ENCODE measurements at places on chromosomes 4 and X.

DNA sequence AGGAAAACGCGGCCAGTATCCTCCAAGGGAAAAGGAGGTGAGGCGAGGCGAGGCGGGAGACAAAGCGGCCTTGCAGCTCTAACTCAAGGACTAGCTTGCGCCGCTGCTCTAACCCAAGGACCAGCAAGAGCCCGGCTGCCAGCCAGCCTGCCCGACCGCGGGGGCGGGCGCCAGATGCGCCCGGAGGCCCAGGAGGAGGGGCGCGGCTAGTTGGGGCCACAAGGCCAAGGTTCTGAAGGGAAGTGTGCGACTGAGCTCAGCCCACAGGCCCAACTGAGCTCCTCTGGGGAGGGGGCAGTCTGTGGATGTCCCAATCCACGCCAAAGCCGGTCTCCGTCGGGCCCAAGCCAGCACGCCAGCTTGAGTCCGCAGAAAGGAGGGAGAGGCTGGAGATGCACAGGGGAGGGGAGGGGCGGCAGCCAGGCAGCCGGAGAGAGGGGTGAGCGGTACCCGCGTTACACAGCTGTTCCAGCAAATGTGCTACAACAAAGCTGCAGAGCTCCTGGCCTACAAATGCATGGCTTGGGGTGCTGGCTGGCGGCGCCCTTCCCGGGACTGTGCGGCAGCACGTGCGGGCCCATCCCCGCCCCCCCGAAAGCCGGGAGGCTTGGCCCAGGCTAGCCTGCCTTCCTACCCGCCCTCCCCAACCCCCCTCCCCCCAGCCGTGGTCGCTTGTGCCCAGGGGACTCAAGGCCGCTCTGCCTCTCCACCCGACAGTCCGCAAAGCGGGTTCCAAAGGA lies 637 bp downstream of the AMER1 start:
- DNase-seq = peak; percentile 64

DNA sequence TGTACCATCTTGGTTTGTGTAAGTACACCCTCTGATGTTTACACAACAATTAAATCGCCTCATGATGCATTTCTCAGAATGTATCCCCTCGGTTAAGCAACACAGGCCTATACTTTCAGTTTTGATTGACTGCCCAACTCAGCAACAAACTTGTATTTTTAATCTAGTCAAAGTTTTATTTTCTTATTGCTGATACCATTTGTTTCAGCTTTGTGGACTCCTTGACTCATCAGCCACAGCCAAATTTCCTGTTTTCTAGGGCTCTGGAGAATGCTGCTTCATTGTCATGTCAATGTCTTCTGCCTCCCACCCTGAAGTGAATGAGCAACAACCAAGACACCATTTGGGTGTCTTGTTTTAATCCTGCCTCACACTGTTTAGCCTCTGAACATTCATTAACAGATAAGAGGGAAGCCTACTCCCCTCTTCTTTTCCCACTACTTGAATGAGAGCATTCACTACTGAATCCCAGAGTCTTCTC lies 14.0 kb downstream of the BBS12 start:
- no peak for DNase-seq

DNA sequence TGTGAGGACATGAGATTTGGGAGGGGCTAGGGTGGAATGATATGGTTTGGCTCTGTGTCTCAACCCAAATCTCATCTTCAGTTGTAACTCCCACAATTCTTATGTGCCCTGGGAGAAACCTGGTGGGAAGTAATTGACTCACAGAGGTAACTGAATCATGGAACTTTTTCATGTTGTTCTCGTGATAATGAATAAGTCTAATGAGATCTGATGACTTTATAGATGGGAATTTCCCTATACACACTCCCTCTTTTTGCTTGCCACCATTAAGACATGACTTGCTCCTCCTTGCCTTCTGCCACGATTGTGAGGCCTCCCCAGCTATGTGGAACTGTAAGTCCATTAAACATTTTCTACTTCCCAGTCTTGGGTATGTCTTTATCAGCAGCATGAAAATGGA lies 253.2 kb upstream of the GK2 start:
- DNase-seq = no peak

DNA sequence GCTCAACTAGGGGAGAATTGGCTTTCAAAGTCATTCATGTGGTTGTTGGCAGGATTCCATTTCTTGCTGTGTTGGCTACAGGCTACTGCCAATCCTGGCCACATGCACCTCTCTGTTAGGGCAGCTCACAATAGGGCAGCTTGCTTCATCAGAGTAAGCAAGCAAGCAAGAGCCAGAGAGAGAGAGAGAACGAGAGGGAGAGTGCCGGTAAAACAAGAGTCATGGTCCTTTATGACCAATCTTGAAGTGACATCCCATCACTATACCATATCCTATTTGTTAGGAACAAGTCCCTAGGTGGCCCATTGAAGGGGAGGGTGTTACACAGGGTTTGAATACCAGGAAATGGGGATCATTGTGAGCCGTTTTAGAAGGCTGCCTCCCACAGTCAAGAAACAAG lies 33.0 kb upstream of the TLR2 start:
- no peak for DNase-seq

DNA sequence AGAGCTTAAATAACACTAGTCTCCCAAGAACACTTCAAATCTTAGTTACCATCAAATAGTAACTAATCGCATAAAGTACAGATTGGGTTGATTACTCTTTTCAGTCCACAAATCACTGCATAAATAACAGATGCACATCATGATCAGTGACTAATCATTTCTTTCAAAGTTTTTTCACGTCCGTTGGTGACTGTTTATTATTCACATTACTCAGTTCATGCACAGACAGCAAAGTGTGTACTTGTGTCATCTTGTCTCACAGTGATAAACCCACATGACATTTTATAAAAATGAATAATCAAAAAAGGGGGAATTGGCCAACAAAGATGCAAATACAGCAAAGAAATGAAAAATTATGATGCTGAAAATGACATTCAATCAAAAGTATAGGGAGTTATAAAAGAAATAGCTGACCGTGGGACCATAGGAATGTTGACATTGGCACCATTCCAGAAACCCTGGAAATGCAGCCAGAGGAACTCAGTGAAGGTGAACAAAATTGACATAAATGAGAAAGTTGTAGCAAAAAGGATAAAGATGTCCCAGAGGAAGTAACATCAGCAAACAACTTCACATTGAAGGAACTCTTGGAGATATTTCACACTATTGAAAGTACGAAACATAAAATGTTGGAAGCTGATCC lies 161.5 kb downstream of the SOX3 start:
- DNase-seq = no peak

DNA sequence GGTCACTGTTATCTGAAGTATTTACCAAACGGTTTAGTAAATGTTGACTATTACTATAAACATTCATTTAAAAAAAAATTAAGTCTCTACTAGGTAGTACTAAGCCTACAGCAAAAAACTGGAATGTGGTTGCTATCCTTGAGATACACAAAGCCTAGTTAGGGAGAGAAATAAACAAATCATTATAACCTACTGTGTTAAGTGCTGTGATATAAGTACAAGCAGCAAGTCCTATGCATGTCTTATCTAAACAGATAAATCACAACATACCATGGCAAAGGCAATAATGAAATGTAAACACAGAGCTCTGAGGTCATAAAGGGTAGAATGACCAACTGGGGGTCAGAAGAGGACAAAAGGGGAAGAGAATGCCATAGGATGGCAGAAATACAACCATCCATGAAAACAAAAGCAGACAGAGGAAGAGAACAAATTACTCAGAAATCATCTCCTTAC lies 92.2 kb downstream of the RNF150 start:
- no peak for DNase-seq

- DNase-seq = no peak
Observed at GRCh38 chr4:126784966-126785580, 847.7 kb upstream of the INTU start.

GRCh38 chr4:169351872-169352271 lies 81.1 kb upstream of the SH3RF1 start:
- no peak for DNase-seq

DNA sequence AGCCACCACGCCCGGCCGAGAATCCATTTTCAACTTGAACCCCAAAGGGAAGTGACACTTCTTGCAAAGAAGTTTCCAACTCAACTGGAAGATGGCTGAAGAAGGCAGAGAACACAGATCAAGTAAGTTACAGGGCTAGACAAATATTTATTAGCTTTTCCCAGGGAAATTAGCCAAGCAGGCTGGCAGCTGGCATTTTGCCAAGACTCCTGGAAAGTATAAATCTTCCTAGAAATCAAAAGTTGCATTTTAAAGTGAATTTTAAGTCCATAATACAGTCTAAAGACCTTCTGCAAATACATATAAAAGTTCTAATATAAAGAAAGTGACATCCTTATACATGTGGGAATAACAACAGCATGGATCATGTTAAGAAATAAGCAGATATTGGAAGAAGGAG lies 3.4 kb upstream of the MRPL1 start:
- no peak for DNase-seq

DNA sequence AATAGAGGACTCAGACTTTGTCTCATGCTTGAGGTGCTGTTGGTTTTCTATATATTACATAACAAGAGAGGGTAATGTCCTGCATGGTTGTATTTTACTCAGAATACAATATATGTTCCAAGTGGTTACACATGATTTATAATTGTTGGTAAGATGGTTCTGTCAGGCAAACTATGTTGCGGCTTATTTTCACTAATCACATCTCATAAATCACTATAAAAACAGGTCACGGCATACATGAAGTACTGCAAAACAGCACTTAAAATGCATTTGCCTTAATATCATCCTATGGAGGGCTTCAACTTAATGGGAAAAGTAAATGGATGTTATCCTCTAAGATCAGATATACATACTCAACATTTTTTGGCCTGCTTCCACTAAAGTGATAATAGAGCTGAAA lies 246.0 kb upstream of the ARSJ start:
- DNase-seq = no peak

- DNase-seq = peak; percentile 89
Observed at GRCh38 chrX:48597353-48598264, at the start of gene WDR13. Gene WDR13 (plus strand): TSS chrX:48597492. CDS start chrX:48597997, 505 bp downstream.

GRCh38 chr4:113008135-113008534 lies 41.3 kb upstream of the ANK2 start:
- DNase-seq = no peak

DNA sequence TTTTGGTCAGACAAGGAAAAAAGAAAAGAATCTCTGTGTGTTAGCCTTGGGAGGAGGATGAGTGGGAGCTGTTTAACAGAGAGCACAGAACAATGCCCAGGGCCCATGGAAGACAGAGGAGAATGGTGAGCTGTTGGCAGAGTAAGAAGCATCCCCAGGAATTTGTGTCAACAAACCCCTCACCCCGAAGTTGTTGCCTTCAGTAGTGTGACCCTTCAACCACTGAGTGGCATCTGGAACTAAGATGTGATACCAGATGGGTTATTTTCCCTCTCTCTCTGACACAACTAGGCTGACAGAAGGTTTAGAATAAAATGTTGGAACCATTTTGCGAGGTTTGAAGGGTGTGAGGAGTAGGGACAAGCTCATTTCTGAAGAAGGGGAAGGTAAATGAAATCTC lies 25.1 kb downstream of the IGSF1 start:
- DNase-seq = no peak

DNA sequence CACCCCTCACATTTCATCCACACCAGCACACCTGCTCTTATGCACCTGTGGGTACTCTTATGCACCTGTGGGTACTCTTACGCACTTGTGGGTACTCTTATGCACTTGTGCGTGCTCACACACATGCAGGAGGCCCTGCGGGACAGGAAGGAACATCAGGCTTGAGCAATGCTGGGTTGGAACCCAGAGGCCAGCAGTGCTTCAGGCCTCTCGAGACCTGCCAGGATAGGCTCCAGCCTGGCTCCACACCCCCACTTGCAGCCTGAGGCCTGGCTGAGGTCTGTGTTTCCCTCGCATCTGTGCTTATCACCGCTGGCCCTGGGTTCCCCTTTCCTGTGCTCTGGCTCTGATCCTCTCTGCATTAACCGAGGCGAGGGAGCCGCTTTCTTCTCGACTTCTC lies 34.7 kb downstream of the SORCS2 start:
- no peak for DNase-seq

GRCh38 chrX:1139185-1139500 lies 73.3 kb downstream of the CRLF2 start:
- DNase-seq = no peak

GRCh38 chr4:155878611-155879010 lies 12.5 kb upstream of the ASIC5 start:
- no peak for DNase-seq

- no peak for DNase-seq
Observed at GRCh38 chrX:113421432-113421831, 580.8 kb upstream of the AMOT start.

DNA sequence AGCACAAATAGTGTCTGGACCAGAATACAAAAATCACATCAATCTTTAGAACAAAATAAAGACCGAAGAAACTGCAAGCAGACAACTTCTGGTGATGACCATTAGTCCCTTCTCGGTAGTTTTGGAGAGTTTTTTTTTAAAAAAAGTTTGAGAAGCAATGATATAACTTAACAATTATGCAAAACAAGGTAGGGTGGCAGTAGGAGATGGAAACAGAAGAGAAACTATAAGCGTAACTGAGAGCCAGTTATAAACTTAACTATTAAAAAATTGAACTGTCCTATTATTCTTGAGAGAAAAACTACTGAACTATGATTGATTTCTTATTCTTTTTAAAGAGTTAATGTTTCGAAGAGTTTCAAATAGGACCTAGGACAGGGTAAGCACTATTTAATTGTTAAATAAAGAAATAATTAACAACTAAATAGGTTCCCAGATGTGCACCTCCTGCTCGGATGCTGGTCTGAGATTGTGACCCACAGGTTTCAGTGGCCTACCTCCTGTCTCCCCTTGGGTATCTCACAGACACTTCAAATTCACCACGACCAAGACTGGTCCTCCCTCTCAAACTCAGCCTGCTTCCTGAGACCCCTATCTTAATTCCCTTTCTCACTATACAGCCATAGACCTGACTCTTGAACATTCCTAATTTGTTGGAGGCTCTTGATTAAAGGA lies 81.3 kb downstream of the LEF1 start:
- DNase-seq = no peak

- no peak for DNase-seq
Observed at GRCh38 chrX:153692611-153693156, 5.0 kb downstream of the SLC6A8 start.

GRCh38 chrX:30995060-30995700 lies 76.7 kb downstream of the FTHL17 start:
- no peak for DNase-seq

DNA sequence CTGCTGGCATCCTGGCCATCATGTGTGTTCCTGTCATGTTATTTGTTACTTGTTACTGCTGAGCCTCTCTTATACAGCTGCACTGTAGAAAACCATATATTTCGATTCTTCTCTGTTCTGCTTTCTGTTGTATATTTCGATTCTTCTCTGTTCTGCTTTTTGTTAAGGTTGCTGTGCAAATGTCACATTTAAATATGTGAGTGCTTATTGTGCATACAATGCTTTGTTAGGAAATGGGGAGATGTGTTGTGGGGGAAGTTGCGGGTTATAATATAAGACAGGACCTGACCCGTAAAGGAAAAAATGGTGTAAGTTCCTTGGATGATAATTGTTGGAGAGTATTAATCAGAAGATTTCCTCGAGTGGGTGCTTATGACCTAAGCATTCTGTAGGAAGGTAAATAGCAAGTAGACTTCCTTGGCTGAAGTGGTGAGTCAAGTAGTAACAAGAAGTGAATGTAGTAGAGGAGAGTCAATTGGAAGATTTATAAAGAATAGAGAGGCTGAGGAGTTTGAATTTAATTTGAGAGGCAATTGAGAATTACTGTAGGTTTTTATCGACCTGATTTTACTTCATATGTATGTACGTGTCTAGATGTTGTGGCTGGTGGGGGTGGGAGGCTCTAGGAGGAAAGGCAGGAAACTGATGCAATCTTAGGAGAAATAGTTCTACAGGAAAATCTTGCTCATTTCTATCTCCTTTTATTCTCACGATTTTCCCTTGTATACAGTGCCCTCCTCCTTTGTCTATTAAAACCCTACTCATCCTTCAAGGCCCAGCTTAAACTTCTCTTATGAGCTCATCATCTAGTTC lies 8.5 kb downstream of the OGT start:
- no peak for DNase-seq
